ENCODE measurements at places on chromosomes 6 and 20.

- DNase-seq, result no peak
Observed at GRCh38 chr20:58610811-58611210, 40.3 kb upstream of the STX16 start.

- DNase-seq, result no peak
Observed at GRCh38 chr6:164336455-164336854, 921.9 kb downstream of the QKI start.

DNA sequence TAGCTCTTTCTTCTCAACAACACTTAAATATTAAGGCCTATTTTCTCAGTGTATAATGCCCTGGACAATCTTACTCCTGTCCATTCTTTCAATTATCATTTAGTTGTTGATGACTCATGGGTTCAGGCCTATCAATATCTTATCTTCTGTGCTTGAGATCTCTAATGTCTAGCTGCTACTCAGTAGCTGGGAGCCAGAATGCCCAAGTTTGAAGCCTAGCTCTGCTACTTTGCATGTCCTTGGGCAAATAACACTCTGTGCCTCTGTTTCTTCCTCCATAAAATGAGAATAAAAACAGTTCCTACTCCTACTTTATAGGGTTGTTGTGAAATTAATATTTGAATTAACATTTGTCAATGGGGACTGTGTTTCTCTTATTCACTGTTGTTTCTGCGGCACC lies 69.5 kb downstream of the MAN1A1 start:
- no peak for DNase-seq

- DNase-seq, result no peak
Observed at GRCh38 chr6:153956808-153957207, 82.2 kb upstream of the OPRM1 start.

DNA sequence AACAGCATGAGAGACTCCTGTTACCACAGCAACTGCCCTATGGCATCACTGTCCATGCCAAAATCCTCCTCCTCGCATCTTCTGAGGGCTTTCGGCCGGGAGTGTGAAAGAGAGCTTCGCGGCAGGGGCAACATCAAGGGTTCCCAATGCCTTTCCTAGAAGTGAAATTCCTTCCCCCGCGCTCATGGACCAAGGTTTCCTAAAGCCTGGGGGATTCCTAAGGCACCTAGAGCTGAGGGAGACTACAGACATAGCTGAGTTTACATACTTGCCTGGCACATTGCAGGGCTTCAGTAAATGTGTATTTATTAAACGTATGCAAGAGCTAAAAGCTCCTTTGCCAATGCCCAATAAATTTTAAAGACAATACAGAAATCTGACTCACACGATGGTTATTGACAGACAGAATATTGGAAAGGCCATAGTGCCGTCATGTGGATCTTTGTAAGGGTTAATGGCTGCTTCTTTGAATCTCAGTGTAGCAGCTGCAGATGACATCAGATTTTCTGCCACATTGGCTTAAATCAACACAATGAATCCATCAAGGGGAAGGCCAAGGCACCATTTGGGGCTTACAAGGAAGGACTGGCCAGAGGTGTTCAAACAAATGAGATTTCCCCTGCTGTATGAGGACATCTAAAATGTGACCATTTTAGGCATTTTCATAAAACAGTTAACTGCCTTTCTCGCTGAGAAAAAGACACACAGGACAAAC lies 281.2 kb upstream of the JARID2 start:
- DNase-seq, result no peak

GRCh38 chr6:157891544-157892362 lies 68.7 kb downstream of the SNX9 start:
- no peak for DNase-seq

DNA sequence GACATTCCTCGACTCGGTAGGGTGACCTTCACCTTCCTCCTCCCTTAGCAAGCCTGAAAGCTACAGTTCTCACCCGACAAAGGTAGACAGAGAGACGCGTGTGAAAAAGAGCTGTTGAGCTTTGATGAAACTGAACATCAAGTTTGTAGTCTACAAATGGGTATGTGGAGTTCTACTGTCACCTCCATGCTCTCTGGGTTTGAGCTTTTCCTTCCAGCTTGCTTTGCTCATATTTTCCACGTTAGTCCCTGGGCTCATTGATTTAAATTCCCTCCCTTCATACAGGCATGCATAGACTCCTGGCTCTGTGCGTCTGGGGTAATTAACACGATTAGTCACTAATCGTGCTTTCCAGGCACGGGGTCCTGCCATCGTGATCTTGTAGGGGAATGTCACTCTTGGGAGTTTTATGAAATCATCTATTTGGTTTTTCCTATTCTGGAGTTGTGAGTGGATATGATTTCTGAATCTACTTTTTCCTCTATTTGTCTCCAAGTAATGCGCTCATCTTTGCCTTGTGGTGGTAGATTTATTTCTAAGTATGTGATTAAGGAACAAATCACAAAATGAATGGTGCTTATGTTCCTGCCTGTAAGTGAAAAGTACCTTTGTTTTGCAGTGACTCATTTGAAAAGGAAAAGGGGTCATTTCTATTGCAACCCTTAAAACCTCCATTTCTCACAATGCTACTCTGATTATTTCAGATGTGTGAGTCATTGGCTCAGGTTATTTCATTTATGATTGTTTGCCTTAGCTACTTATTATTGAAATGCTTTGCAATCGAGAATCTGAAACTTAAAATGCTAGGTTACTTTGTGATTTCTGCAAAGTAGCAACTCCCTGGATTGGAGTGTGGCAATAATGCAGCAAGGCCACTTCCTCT lies 154.6 kb downstream of the ZDHHC14 start:
- DNase-seq, result no peak

GRCh38 chr20:47004179-47004578 lies 109.5 kb downstream of the EYA2 start:
- no peak for DNase-seq

GRCh38 chr20:4726710-4727397 lies 5.1 kb downstream of the PRND start:
- DNase-seq, result peak; percentile 26

DNA sequence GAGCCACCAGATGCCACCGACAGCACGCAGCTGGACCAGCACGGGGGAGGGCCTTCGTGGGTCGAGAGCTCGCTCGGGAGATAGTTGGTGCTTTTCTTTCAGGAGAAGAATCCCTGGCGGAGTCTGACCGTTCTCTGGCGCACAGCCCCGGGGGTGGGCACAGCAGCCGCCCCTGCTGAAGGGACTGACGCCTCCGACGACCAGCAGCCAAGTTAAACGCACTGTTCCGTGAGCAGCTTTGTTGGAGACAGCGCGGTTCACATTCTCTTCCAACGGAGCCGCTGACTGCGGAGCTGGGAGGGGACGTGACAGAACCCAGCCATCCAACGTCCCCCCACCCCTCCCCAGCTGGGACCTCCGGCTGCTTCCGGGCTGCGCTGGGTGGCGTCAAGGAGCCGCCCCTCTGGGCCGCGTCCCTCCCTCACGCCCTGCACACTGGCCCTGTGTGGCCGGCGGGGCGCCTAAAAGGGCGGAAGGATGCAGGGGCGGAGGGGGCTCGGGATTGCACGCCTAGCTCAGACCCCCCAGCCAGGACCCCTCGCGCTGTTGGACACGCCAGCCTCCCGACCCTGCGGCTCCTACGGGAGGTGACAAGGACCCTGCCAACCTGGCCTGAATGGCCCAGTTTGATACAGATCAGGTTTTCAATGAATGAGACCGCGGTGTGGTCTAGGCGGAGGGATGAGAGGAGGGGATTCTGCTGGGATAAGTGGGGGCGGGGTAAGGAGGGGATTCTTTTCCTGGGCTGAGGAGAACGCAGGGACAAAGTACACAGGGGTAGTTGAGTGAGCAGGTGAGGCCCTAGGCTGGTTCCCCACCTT lies 36.4 kb upstream of the KHDC1 start:
- DNase-seq, result peak; percentile 46

- peak; percentile 12 for DNase-seq
Observed at GRCh38 chr6:85669735-85670194, 27.1 kb upstream of the SYNCRIP start.

DNA sequence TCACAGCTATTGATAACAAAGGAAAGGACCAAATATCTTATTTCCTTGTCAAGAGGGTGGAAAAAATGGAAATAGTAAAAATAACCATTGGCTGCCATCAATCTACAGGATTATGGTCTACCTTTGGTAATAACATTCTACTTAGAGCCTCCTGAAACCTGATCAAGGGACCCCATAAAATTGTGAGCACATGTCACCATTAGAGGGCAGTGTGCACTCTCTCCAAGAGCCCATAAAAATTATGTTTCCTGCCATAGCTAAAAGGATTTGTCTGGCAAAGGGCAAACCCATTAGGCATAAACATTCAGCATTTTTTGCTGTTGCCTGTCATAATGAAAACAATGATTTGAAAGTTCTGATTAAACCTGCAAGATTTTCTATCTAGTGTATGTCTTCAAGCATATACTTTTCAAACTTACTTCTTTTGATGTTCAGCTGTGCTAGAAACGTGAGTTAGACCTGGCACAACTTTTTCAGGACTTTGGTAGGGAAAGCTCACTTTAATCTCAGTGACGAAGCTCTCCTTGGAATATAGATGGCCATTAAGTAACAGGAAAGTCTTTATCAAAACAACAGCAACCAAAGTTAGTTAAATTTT lies 120.7 kb upstream of the ZFP64 start:
- DNase-seq, result peak; percentile 28

DNA sequence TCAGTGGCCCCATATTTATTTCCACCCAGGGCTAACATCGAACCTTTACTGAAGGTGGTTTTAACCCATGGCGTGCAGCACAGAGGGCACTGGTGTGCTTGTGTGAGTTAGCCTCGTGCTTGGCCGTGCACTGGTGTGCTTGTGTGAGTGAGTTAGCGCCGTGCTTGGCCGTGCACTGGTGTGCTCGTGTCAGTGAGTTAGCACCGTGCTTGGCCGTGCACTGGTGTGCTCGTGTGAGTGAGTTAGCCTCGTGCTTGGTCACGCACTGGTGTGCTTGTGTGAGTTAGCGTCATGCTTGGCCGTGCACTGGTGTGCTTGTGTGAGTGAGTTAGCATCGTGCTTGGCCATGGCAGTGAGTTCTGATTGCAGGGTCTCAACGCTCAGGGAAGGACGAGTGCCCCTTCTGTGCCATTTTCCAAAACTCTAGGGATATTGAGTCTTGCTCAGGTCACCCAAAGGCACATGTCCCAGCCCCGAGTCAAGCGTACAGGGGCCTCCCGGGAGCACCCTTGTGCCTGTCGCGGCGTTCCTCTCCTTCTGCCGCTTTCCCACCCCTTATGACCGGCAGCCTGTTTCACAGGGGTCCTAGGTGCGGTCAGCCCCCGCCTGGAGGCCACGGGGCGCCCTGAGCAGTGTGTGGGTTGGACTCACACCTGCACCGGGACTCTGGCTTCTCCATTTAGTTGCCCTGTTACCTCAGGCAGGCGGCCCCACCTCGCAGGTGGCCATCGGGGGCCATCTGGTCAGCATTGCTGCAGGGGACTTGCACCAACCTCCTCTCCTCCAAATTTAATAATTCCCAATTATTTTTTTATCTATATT lies 399.1 kb downstream of the CDH4 start:
- DNase-seq, result no peak

DNA sequence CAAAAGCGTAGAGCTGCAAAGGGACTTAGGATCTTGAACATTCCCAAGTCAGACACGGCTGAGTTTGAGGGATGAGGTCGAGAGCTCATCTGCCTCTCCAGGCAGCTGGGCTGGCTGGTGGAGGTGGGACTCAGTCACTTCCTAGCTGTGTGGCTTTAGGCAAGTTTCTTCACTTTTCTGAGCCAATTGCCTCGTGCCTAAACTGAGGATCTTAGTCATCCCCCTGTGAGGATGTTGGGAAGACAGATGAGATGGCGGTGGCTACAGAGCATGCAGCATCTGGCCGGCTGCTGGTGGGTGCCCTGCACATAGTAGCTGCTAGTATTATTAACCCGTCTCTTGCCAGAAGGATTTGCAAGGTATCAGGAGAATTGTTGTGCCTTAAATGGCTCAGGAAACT lies 27.5 kb downstream of the TFAP2C start:
- no peak for DNase-seq

- DNase-seq, result no peak
Observed at GRCh38 chr6:159894991-159895390, 4.2 kb downstream of the MAS1 start.

GRCh38 chr6:129292836-129293235 lies 409.9 kb downstream of the LAMA2 start:
- no peak for DNase-seq

- DNase-seq, result peak; percentile 37
Observed at GRCh38 chr6:154403788-154404187, 47.2 kb upstream of the IPCEF1 start.

GRCh38 chr6:88499845-88500699 lies 333.9 kb upstream of the CNR1 start:
- DNase-seq, result no peak

DNA sequence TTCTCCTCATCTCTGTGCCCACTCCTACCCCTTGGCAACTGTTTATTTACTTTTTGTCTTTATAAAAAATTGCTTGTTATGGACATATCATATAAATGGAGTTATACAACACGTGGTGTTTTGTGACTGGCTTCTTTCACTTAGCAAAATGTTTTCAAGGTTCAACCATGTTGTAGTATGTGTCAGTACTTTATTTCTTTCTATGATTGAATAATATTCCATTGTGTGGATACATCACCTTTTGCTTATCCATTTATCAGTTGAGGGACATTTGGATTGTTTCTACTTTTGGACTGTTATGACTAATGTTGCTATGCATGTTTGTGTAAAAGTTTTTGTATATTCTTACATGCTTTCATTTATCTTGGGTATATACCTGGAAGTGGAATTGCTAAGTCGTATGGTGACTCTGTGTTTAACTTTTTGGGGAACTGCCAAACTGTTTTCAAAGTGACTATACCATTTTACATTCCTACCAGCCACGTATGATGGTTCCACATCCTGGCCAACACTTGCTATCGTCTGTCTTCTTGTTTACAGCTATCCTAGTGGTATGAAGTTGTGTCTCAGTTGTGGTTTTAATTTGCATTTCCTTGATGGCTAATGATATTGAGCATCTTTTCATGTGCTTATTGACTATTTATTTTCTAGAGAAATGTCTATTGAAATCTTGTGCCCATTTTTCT lies 84.4 kb downstream of the SLX4IP start:
- DNase-seq, result no peak

- DNase-seq, result no peak
Observed at GRCh38 chr6:3349388-3350251, 90.9 kb downstream of the PSMG4 start.

- no peak for DNase-seq
Observed at GRCh38 chr6:16028966-16029365, 99.9 kb upstream of the MYLIP start.

- DNase-seq, result no peak
Observed at GRCh38 chr6:26306232-26306631, 58.8 kb upstream of the BTN3A2 start.

- DNase-seq, result no peak
Observed at GRCh38 chr6:43299338-43300293, 1.6 kb downstream of the SLC22A7 start.

GRCh38 chr20:47723322-47723721 lies 62.0 kb downstream of the SULF2 start:
- DNase-seq, result no peak

- no peak for DNase-seq
Observed at GRCh38 chr20:56949318-56949717, 317.1 kb downstream of the BMP7 start.

Data from hepatic stellate cell (primary cell).